ENCODE measurements at places on chromosomes 5 and 9.

DNA sequence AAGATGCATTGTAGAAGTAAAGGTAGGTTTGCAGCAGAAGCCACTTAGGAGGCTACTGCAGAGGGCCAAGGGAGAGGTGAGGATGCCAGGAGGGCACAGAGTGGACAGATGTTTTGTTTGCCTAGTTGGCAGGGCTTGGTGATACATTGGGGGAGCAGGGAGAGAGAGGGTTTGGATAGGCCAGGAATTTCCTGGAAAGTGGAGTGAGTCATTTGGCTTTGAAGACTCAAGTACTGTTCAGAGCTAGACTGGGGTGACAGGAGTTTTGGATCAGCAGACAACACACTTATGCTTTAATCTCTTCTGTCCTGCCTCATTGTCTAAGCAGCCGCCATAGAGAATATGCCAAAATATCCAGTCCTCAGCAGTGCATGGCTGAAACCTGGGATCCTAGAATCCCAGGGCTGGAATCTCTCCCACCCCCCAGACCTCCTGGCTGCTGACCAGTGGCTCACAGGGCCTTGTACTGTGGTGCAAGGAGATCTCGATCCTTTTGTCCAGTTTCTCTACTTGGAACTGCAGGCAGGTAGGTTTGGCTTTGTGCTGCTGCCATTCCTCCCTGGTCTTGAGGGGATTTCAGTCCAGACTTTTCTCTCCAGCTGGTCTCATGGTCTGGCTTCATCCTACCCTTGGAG is 11.0 kb downstream of the TMEM268 start:
- no peak for DNase-seq

DNA sequence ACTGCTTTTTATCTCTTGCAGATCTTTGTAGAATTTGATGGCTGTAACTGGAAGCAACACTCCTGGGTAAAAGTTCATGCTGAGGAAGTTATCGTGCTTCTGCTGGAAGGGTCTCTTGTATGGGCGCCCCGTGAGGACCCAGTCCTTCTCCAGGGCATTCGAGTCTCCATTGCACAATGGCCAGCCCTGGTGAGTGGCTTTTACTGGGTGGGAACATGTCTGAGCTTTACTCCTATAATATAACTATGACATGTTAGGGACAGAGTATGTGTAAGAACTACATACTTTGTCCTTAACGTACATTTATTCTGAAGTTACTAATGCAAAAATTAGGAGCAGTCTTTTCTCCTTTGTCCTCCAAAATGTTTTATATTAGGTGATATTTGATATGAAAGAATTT is 20.2 kb downstream of the KDM3B start:
- DNase-seq = no peak

DNA sequence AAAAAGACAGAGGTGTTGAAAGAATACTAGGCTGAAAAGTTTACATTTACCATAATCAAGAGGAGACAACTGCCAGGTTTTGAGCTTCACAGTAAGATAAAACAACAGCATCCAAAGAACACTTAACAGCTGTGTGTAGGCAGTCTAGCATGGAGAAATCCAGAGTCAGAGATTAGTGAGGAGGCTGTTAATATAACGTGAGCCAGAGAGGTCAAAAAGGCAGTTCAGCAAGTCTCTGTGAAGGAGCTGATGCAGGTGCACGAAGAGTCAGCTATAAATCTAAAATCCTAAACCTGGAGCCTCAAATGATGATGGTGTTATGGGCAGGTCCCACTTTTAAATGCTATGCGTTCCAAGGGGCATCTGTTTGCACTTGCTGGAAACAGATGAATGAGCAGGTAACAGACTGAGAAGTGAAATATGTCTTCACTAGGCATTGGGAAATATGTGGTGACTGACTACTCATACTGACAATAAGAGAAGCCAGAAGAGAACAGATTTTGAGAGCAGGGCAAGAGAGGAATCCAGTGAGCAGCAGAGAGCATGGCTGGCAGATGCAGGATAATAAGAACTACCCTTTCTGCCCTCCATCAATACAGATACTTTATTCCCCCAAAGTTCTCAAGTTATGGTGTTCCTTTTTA is 8.7 kb downstream of the APTX start:
- DNase-seq = no peak

GRCh38 chr9:37281541-37281940 is 141.0 kb upstream of the GRHPR start:
- DNase-seq = no peak

GRCh38 chr9:86275962-86276361 is 6.4 kb downstream of the ISCA1 start:
- DNase-seq = no peak

- no peak for DNase-seq
These were observed 46.7 kb upstream of the CPLX2 start for GRCh38 chr5:175824676-175825075.

GRCh38 chr9:79570448-79571308 is 1.1 kb upstream of the TLE4 start:
- peak; percentile 51 for DNase-seq

Measured in stimulated activated naive CD4-positive, alpha-beta T cell treated with Interleukin-2 at 50 U/mL for 16 hours (primary cell).